Stimulated activated CD4-positive, alpha-beta T cell treated with anti-CD3 and anti-CD28 coated beads, TNF-alpha, amount 100 ng/mL, for 1 hour (primary cell): ENCODE measurements at places on chromosomes 2 and 18.

- no peak for DNase-seq
Measured at GRCh38 chr2:1414121-1414520, 858 bp downstream of the TPO start.

DNA sequence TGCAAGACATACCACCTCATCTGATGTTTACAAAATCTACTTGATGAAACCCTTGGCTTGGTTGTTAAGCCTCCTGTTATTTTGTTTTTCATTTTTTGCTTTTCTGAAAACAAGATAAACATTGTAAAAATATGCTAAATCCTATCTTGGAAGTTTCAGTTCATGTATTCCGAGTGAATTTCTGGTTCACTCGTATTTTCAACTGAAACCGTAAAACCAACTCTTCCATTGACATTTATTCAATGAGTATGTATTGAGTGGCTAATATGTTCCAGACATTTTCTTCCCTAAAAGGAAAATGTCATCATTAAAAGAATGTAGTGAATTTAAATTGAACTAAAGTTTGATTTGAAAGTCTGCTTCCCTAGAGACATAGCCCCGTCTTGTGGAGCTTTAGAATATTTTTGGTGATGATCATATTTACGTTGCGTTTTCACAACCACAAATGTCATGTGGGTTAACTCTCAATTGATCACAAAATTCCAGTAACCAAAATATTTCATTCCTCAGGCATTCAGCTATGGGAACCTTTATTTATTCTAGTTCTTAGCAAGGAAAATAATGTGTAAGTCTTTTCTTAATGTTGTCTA lies 204.2 kb downstream of the MBD2 start:
- DNase-seq, result no peak

DNA sequence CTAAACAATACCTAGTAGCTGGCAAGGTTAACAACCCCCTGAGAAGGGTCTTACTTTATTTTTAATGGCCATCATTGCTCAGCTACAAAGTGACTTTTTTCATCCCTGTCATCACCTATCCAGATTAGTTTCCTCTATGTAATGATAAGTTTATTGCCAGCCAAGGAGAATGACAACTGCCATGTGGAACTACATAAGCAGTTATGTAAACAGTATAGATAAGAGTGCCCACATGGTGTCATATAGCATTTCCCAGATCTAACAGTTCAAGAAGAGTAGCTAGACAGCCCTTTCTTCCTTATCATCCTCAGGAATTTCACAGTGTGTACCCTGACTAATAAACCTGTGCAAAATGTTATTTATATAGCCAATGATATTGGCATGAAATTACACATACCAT lies 240.2 kb upstream of the PIK3C3 start:
- DNase-seq, result no peak

GRCh38 chr2:232376260-232376659 lies 2.3 kb upstream of the ALPP start:
- DNase-seq, result no peak

- DNase-seq, result no peak
Measured at GRCh38 chr2:51624995-51625394, 593.1 kb upstream of the NRXN1 start.

DNA sequence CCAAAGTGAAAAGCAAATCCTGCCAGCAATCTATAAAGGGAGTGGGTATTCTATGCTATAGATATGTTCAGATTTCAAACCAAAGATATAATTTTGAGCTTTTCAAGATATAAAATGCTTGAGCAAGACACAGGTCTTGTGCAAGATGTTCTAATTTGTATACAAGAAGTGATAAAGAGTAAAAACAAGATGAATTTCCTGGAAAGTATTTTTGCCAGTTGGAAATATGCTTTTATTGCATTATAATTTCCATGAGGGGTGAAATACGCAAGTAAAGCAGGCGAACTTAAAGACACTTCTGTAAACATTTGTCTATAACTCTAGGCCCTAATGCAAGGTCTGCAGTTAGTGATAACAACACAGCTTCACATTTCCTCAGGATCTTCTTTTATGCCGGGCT lies 640.5 kb downstream of the TMEM182 start:
- no peak for DNase-seq

DNA sequence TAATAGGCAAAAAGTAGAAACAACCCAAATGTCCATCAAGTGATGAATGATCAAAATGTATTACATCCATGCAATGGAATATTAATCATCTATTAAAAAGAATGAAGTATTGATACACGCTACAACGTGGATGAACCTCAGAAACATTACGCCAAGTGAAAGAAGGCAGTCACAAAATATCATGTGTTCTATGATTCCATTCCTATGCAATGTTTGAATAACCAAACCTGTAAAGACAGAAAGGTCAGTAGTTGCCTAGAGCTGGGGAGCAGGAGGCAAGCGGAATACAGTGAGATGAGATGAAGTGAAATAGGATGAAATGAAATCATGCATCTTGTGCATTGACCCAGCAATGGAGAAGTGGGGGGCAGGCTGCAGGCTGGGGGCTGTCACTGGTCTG lies 17.9 kb upstream of the COL6A3 start:
- DNase-seq, result no peak

- DNase-seq, result no peak
Measured at GRCh38 chr2:108217211-108217610, 22.6 kb upstream of the SULT1C3 start.

DNA sequence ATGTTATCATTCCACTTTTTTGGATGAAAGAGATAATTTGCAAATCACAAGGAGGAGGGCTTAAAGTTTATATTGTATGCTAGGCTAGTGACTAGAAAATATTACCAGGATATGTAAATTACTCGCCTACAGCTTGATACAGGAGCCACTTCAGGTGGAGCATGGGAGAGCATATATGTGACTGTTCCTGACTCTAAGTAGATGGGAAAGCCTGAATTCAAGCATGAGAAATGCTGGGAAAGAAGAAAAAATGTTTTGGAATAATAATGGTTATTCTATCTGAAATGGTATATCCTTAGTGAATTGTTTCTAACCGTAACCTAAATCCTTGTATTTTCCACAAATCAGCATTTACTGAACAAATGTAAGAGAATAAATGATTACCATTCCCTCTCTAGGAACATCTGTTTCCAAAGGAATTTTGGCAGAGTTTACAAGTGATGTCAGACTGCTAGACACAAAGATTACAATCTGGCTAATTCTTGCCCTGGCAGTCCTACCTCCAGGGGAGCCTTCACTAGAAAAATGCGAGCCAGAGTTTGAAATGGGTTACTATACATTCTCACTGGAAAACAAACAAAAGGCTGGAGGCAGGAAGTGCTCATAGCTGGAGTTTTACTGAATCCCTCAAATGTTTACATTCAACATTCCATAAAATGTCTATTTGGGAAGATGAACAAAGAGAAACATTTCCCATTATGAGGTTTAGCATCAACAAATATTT lies 129.4 kb upstream of the MAPRE2 start:
- no peak for DNase-seq

GRCh38 chr2:119049968-119050704 lies 108.1 kb downstream of the MARCO start:
- no peak for DNase-seq

- DNase-seq, result no peak
Measured at GRCh38 chr2:100029460-100029859, 112.9 kb downstream of the AFF3 start.

- DNase-seq, result no peak
Measured at GRCh38 chr2:36146765-36147164, 208.8 kb upstream of the CRIM1 start.

GRCh38 chr18:72727038-72727655 lies 140.6 kb downstream of the NETO1 start:
- no peak for DNase-seq

DNA sequence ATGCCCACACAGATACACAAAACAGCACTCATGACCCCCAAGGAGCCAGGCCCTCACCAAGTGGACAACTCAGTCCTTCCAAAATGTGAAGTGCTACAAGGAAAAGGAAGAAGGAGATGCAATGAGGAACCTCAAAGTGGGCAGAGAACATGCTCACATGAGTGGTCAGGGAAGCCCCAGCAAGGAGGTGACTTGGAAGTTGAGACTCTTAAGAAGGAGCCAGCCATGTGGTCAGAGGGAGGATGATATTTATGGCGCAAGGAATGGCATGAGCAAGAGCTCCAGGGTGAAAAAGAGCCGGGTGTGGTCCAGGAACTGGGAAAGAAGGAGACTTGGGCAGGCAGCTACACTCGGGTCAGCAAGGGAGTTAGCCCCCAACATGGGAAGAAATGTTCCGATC lies 30.0 kb upstream of the KLHL29 start:
- no peak for DNase-seq

GRCh38 chr2:68420254-68420910 lies 46.7 kb downstream of the FBXO48 start:
- DNase-seq, result no peak

GRCh38 chr2:26772064-26773001 lies 8.2 kb downstream of the SLC35F6 start:
- no peak for DNase-seq
